ENCODE measurements at places on chromosomes 3 and 15.
A peak's percentile ranks its signal among the peaks of the same experiment; 100 is the strongest.

DNA sequence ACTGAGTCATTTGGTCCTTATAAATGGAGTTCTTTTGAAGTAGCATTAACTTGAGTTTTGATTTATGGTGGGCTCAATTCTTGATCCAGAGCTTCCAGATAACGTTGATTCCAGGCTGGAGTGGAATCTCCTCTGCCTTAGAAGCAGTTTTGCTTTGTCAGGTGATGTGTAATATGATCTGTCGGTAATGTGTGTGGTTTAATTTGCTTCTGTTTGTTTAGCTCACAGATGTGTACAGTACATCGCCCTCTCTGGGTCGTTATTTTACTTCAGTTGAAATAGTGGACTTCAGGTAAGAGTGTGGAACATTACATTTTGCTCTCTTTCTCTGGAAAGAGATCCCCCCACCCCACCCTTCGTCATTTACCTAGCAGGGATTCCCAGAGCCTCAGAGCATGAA lies 23.1 kb downstream of the C3orf52 start:
- peak; percentile 32 for DNase-seq

GRCh38 chr15:73602446-73602843 lies 30.7 kb downstream of the NPTN start:
- no peak for DNase-seq

DNA sequence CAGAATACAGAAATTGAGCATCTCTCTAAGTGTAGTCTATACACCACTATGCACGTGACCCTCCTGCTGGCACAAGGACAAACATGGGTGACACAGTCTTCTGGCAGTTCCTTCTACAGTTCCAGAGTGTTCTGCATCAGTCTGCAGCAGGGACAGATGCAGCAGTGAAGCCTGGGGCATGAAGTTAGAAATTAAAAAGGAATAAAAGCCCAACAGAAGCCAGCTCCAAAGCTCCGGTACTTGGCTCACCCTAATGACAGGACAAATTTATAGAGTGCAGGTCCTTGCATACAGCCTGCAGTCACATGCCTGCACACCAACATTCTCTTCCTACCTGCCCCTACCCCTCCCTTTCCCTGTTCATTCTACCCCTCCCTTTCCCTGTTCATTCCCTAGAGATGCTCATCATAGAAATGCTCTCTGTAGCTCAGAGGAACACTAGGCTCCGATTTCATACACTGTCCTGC lies 15.0 kb downstream of the UACA start:
- no peak for DNase-seq

DNA sequence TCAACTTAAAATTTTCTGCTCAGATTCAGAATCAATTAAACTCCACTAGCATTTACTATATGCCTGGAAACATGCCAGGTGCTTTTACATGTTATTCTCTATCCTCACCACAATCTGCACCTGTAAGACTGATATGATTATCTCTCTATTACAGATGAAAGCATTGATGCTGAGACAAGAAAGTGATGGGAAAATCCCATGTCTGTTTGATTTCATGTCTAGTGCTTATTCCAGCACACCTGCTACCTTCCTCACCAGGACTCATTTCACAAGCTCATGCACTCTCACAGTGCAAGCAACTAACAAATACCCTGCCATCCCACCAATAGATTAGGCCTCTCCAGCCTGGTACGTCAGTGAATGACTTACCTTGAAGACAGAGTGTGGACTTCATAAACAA lies 25.0 kb upstream of the BCL6 start:
- no peak for DNase-seq

DNA sequence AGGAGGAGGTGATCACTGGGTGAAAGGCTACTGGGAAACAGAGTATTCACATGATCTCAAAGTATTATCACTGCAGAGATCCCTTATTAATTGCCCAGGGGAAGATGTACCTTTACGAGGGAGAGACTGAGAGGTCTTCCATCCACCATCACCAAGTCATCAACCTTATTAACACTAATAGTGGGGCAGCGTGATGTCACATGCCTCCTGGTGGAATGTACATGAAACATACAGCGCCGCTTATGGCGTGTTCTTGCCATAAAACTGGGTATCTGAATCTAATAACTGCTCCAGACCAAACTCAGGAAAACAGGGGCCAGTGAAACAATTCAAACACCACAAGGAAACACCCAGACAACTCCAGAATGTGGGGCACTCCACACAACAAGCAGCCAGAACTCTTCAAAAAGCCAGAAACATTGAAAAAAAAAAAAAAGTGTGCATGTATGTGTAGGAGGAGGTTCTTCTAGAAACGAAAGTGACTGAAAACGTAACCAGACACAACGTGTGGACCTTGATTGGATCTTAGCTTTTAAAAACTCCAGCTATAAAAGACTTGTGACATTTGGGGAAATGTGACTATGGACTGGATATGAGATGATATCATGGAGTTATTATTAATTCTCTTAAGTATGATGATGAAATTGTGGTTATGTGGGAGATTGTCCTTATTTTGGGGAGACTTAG lies 4.6 kb downstream of the STIMATE start:
- DNase-seq, result peak; percentile 25

GRCh38 chr15:85324202-85324601 lies 56.2 kb upstream of the AKAP13 start:
- peak; percentile 68 for DNase-seq

GRCh38 chr3:51706788-51707731 lies at the start of gene GRM2:
TSS of gene GRM2 (plus strand) at chr3:51707068. CDS start at chr3:51708984, 1,916 bp downstream.
- peak; percentile 81 for DNase-seq

DNA sequence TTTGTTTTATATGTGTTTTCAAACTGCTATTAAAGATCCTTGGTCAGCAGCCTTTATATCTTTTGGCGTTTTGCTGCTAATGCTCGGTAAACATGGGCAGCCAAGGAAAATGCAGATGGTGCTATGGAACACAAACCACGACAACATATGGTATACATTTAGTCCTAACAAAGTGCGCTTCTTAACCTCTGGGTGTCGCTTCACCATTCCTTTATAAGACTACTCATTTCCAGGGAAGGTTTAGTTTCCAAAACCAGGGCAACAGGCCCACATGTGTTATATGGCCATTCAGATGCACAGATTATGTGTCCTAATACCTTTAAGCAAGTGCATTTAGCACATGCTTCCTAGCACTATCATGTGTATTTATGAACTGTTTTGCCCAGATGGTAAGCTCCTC lies 14.7 kb downstream of the SHOX2 start:
- peak; percentile 39 for DNase-seq

- DNase-seq, result no peak
Observed at GRCh38 chr3:9732080-9732739, 675 bp downstream of the BRPF1 start.

GRCh38 chr15:95880031-95880570 lies 450.4 kb upstream of the NR2F2 start:
- no peak for DNase-seq

DNA sequence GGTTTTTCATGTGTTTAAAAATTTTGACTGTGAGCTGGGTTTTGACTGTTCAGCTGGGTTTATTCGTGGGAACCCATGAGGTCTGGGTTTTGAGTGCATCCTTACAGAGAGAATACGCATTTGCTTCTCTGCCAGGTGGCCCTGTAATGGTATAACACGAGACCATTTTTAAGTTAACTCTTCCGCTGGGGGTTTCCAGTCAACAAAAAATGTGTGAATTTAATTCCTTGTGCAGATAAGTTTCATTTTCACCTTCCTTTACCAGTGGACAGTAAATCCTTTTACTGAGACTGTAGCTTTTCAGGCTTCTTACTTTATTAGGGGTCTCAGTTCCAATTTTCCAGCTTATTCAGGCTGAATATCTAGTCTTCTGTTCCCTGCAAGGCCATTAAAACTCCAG lies 149.6 kb downstream of the OPA1 start:
- DNase-seq, result no peak

DNA sequence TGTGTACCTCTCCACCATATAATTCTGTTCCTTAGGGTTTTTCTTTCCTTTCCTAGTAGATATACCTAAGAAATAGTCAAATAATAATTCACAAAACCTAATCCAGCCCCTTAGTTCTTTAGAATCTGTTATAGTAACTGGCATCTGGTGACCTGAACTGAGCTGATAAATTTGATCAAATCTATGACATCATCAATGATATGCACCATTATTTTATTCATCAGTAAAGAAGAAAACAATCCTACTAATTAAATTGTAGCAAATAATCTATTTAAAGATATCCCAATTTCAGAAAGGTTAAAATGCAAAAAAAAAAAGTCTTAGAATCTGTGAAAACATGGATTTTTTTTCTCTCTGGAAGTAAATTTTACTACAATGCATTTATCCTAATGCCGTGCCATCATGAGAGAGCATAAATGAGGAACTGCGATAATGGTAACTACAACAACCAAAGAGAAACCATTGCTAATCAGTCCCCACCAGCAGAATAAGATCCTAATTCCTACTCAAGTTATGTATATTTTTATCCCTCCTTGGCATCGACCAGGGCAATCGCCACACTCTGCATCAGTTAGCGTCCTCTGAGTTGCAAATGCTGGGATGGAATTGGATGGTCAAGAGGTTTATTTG lies 6.6 kb upstream of the MNS1 start:
- no peak for DNase-seq

DNA sequence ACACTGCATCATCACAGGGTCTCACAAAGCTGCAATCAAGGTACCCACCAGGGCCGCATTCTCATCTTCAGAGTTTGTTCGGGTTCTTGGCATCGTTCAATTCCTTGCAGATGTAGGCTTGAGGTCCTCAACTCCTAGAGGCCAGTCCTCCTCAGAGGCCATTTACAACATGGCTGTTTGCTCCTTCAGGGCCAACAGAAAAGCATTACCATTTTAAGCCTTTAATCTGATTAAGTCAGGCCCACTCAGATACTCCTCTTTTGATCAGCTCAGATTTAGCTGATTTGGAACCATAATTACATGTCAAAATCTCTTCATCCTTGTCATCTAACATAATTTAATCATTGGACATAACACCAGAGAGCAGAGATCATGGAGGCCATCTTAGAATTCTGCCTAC lies 55.4 kb downstream of the BFSP2 start:
- DNase-seq, result no peak

- no peak for DNase-seq
Observed at GRCh38 chr3:128004661-128005060, 47.6 kb upstream of the SEC61A1 start.

DNA sequence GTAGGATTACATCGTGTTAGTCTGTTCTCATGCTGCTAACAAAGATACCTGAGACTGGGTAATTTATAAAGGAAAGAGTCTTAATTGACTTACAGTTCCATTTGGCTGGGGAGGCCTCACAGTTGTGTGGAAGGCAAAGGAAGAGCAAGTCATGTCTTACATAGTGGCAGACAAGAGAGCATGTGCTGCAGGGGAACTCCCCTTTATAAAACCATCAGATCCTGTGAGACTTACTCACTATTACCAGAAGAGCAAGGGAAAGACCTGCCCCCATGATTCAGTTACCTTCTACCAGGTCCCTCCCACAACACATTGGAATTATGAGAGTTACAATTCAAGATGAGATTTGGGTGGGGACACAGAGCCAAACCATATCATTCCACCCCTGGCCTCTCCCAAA lies 3.4 kb downstream of the SLC25A26 start:
- DNase-seq, result no peak

DNA sequence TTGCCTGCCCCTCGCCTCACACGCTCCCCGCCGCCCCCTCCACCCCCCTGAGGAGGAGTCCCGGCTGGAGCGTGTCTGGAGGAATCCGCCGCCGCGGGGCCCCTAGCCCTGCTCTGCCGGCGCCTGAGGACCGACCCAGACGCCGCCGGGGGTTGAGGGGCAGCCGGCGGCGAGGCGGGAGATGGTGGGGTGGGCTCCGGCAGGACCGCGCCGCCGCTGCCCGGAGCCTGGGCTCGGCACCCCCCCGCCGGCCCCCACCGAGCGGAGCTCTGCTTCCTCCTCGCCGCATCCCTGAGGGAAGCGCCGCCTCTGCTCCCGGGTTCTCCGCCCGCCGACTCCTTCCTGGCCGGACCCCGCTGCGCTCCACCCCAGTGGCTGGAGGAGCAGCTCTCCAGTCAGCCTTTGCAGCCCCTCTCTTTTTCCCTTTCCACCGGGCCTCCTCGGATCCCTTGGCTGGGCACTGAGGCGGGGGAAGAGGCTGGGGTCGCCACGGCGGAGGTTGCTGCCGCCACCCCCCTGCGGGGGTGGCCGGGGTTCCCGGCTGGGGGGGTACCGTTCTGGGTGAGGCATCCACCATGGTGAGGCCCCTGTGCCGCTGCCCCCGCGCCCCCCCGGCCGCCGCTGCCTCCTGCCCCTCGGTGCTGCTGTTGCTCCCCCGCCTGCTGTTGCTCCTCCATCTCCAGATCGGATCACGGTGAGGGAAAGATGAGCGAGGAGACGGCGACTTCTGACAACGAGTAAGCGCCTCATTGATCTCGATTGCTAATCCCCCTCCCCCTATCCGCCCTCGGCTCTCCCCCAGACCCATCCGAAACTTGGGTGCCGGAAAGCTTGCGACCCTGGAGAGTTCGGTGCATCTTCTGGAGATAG lies at the start of gene SPRED1:
TSS of gene SPRED1 (plus strand) at position 356 of the 870 bp plus-strand sequence. CDS start at position 706, 350 bp downstream.
- DNase-seq, result peak; percentile 44

- peak; percentile 85 for DNase-seq
Observed at GRCh38 chr3:143973259-143974021, 1.8 kb downstream of the DIPK2A start.

DNA sequence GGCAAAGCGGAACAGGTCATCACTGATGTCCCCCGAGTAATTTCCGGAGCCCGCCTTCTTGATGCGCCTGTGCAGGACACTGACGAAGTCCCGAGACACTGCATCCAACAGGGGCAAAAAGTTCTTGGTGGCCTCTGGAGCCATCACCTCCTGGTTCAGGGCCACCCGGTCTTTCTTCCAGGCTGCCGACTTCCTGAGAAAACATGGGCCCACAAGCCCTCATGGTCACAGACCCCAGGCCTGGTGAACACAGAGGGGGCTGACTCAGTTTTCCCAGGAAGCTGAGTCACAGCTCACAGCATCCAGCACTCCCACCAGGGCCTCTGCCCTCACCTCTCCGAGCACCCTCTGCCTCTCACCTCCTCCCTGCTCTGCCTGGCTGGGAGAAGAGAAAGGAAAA lies 22.4 kb downstream of the CYP11A1 start:
- DNase-seq, result peak; percentile 59

DNA sequence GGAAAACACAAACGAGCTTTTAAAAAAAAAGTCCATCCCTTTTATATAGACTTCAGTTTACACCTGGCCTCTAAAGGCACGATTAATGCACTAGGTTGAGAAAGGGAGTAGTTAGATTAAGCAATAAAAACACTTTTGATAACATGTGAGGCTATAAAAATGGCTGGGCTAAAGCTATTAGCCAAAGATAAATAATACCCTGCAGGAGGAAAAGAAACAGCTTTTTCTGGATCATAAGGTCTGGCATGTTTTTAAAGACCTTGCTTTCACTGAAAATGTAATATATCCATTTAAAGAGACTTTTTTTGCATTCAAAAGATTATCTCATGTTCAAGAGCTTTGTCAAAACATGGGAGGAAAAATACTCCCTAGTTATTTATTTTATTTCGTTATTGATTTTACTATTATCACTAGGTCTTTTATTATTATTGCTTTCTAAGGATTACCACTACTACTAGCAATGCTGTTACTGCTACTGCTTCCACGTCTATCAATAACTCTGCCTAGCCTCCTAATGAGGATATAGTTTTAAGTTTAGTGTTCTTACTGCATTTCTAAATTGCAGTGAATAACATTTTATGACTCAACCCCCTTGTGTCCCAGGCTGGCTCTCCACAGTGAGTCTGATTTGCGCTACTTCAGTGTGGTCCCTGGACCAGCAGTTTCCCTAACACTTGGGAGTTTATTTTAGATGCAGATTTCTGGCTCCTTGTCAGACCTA lies 93.4 kb downstream of the THRB start:
- no peak for DNase-seq

Data from amniotic epithelial cell (primary cell).